ENCODE measurements at places on chromosomes 5 and 9.
A peak's percentile ranks its signal among the peaks of the same experiment; 100 is the strongest.

DNA sequence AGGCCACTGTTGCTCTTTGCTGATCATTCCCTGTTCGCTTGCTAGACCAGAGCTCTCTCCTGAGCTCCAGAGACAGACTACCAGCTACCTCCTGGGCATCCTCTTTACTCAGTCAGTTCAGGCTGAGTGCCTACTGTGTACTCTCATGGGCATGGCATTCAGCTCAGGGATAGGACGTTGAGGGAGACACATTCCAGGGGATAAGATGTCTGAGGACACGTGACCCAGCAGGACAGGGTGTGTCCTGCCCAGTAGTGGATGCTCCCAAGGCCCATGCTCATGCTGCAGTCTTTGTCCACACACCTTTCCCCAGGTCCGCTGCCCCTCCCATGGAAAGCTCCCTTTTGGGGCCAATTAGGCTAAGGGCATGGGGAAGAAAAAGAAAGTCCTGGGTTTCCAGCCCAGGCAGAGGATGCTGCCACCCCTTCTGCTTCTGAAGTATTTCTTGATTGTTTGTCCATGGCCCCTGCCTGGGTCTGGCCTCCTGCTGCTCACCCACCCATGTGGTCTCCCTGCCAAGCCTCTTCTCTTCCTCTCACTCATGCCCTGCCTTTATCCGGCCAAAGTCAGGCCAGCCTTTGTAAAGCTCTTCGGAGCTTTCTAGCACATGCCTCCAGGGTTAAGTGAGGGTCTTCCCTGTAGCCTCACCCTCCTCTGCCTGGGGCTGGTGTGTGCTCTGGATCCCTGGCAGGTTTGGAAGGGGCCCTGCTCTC is 60.5 kb upstream of the PITX1 start:
- DNase-seq = no peak

- no peak for DNase-seq
Observed at GRCh38 chr5:122295138-122295537, 16.9 kb upstream of the SNCAIP start.

GRCh38 chr5:122612901-122613300 is 162.0 kb upstream of the SNX2 start:
- no peak for DNase-seq

- DNase-seq = no peak
Observed at GRCh38 chr5:159345861-159346260, 15.6 kb upstream of the IL12B start.

DNA sequence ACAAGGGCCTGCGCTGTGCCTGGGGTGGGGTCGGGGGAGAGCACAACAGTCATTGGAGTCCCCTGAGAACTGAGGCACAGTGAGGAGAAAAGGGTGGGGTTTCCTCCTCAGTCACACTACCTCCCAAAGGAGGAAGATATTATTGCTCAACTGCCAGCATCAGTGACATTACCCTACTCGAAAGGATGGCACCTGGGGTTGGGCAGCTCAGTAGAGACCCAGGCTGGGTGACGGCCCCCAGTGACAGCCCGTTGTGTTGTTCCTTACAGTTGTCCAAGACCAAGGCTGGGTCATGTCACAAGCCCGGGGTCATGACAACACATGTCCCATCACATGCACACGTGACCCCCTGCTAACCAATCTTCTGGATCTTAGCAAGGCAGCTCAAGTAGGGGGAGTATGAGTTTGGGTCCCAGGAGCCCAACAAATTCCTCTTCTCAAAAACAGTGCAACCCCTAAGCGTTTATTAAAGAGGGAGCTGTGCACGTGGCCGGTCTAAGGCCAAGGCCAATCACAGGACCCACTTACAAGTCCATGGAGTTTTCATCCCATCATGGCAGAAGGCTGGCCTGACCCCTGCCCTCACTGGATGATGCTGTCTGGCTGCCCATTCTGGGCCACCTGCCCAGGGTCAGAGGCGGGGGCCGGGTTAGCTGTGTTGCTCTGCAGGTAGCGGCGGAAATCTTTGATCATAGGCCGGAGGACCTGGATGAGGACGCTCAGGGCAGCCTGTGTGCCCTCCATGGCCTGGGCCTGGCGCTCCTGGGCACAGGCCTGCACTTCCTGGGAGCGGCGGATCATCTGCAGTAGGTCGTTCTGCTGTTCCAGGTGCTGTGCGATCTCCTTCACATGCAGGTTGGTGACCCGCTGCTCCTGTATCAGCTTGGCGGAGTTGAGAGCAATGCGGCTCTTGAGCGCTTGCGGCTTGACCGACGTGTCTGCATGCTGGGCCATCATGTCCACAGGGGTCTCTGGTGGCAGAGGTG is 4.0 kb downstream of the NAIF1 start:
- DNase-seq = no peak

GRCh38 chr9:90306158-90306557 is 336.5 kb downstream of the DIRAS2 start:
- DNase-seq = no peak

DNA sequence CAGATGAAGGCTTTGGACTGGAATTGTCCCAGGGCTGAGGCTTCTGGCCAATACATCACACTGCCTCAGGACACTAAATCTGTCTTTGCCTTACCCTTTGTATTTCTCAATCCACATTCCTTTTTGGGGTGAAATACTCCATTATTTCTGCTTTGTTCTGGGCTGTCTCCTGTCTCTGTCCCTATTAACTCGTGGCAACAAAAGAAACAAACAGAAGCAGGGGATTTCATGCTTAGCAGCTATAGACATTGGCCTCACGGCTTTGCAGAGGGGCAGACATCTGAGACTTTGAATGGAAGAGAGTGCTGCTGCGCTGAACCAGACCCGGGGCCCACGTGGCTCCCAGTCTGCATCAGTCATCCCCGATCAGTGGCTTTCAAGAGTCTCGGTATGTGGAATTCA is 129.7 kb downstream of the ARL15 start:
- no peak for DNase-seq

- DNase-seq = no peak
Observed at GRCh38 chr5:11012295-11012694, 251.3 kb upstream of the DAP start.

GRCh38 chr9:108049026-108049607 is 559.5 kb upstream of the KLF4 start:
- no peak for DNase-seq

- DNase-seq = no peak
Observed at GRCh38 chr5:67793418-67793817, 422.1 kb upstream of the PIK3R1 start.

DNA sequence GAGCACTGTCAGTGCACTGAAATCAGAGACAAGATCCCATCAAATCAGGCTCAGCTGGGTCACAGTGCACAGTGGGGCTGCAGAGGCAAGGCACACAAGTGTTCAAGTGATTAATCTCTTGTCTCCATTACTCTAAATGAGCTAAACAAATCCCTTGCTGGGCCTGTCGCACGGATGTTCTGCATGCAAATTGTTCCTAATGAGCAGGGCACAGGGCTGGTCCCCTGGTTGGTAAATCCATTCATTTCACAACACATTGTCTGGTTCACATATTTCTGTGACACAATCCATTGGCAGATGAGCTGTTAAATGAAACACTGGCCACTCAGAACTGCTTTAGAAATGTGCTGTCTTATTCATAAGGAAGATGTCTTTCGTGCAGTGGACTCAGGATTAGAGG is 167.9 kb upstream of the BRINP1 start:
- no peak for DNase-seq

- no peak for DNase-seq
Observed at GRCh38 chr5:116144103-116144502, 59.3 kb downstream of the COMMD10 start.

DNA sequence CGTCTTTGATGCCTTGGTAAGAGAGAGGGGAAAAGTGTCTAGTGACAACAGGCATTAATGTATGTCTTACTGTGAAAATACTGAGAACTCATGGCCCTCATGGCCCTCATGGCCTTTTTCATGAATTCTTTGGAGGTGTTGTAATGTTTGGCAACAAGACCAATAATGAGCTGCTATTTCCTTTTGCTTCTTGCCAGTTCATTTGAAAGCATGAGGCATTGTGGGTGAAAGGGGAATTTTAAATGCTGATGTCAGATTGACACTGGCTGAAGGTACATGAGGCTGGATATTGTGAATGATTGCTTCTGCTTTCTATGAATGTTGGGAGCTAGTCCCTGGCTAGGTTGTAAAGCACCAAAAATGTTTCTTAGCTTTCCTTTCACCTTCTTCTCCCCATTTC is 79.2 kb downstream of the DOCK2 start:
- DNase-seq = no peak

- DNase-seq = no peak
Observed at GRCh38 chr5:158621391-158621790, 478.3 kb downstream of the EBF1 start.

DNA sequence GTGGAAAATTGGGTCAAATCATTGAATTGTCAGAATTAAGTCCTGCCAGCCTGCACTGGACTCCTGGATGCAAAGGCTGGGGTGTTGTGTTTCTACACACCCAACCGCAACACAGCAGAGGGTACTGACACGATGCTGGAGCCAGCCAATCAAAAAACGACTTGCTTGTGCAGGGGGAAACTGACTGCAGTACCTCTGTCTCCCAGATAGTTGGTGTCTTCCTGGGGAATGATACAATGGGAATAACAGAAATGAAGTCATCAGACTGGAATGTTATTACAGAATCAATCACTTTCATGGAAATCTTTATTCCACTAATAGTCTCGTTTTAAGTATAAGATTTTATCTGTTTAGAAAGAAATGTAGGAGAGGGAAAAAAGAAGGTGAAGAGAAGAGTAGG is 330.3 kb downstream of the MLLT3 start:
- no peak for DNase-seq

DNA sequence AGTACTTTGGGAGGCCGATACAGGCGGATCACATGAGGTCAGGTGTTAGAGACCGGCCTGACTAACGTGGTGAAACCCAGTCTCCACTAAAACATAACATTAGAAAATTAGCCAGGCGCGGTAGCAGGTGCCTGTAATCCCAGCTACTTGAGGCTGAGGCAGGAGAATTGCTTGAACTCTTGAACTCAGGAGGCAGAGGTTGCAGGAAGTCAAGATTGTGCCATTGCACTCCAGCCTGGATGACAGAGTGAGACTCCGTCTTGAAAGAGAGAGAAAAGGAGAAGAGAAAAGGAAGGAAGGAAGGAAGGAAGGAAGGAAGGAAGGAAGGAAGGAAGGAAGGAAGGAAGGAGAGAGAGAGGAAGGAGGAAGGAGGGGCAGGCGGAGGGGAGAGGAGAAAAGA is 45.1 kb downstream of the MYO10 start:
- no peak for DNase-seq

- DNase-seq = peak; percentile 65
Observed at GRCh38 chr9:97983589-97984187, 547 bp downstream of the ANP32B start.

DNA sequence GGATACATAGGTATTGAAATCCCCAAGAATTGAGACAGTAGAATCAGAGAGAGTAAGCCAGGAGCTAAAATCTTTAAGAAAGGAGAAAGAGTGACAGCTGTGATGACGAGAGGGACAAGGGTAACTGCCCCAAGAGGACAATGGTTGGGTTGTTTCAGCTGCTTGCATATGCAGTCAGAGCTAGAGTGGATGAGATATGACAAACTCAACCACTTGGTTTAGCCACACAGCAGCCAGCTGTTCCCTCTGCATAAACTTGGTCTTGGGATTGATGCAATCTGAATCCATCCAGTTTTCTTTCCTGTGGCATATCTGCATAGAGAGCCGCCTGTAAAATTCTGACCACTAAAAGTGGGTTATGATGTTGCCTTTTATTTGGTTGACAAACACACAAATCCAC is 100.7 kb downstream of the ZNF622 start:
- DNase-seq = no peak

DNA sequence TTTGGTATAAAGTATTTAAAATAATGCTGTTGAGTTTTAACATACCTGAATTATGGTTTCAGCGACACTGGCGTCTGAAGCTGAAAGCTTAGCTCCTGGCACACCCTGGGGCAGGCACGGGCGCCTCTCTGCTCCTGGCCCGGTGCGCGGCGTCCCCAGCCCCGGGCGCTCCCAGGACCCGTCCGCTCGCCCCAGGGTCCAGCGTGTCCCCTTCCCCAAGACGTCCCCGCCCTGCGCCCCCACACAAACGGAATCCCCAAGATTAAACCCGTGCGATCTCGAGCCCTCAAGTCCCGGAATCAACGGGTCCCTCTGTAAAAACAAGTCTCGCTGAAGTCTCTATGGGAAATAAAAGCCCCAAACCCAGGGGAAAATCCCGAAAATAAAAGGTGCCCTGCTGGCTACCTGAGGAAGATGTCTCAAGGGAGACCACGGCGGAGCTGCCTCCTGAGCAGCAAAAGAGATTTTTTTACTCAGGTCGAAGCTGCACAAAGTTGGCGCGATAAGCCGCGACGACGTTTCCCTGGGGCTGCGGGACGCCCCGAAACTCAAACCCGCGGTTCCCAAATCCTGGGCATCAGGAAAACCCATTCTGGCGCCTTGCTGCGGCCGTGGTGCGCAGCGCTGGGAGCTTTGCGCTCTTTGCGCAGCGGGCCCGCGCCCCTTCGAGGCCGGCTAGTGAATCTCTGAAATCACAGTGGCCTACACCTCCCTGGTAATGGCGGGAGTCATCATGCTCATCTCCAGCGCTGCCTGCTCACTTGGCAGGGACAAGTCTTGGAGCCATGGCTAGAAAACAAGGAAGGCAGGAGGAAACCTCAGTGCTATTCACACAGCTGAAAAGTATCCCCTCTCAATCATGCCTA is 6.3 kb upstream of the IFNA8 start:
- no peak for DNase-seq

- DNase-seq = no peak
Observed at GRCh38 chr5:37722236-37723161, 117.3 kb downstream of the GDNF start.

GRCh38 chr5:68467794-68468193 is 252.2 kb downstream of the PIK3R1 start:
- no peak for DNase-seq

DNA sequence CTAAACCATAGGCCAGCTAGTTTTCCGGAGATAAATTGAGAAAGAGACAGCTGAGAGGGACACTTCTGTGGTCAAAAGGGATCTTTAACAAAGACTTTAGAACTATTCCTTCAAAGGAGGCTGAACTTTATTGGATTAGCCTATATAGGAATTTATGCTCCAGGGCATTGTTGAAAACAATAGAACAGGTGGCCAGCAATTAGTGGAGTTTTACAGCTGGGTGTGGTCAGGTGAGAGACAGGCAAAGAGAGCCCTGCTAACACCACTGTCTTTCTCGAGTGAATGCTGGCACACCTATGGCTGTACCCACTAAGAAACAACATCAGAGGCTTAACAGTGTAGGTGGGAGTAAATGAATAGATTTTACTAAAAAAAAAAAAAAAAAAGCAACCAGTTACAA is 16.7 kb upstream of the TLR4 start:
- DNase-seq = no peak

- DNase-seq = no peak
Observed at GRCh38 chr5:38135486-38136039, 122.8 kb upstream of the EGFLAM start.

GRCh38 chr5:127684726-127685467 is 18.3 kb upstream of the CCDC192 start:
- DNase-seq = no peak
